ENCODE measurements at places on chromosomes 11 and 22. TPM values are rescaled to one million over a fixed set of nuclear protein-coding genes. Genes with fewer than 3 reads are reported as not detected.

DNA sequence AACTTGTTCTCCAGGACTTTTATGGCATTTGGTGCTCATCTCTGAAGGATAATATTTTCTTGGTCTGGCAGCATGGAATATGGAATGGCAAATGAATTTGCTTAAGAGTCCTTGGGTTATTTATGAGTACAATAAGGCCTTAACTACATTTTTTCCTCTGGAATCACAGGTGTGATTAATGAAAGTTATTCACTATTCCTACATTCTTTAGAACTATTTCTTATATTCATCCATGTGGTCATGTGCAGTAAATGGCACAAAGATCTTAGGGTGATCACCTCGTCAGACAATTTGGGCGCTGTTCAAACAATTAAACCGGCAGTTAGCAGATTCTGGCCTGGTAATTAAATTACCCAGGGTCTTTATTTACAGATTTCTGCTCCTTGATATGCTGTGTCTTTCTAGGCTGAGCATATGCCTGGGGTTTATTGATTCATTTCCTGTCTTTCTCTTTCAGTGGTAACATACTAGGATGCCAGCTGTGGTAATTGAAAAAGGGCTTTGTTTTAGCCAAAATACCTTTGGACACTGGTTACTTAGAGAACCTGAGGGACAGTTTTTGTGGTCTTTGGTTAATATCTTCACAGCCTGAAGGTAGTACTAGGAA, 31.6 kb downstream of the SIK2 start:
- DNase-seq: no peak

- DNase-seq: no peak
Observed at GRCh38 chr11:9726321-9727022, 62.6 kb downstream of the SWAP70 start.

GRCh38 chr11:58497951-58498350, 10.0 kb downstream of the OR5B21 start:
- no peak for DNase-seq

GRCh38 chr11:102361086-102362031, 14.3 kb downstream of the BIRC2 start:
- DNase-seq: no peak

DNA sequence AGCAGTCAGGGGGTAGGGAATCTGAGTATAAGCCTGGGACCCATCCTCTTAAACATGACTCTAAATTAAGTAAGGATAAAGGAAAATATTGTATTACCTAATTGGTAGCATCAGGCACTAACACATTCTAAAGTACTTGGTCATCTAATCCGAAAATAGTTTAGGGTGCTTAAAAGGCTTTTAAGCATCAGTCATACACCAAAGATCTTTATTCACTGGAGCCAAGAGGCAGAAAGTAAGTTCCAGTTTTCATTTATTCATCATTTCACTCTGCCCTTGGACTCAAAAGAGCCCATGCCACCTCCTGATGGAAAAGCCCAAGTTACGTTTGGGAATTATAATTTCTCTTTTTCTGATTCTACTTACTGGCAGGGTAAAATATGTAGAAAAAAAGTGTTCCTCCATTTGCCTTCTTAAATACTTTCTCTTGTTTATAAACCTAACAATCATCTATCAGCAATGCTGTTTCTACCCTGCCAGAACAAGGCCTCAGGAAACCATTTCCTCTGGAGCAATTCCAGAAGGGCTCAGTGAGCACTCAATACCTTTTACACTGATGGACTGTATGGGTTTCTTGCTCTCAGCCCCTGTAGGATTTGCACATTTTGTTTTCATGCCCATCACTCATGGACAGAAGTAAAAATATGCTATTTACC, 120.1 kb upstream of the SLC5A12 start:
- DNase-seq: no peak

DNA sequence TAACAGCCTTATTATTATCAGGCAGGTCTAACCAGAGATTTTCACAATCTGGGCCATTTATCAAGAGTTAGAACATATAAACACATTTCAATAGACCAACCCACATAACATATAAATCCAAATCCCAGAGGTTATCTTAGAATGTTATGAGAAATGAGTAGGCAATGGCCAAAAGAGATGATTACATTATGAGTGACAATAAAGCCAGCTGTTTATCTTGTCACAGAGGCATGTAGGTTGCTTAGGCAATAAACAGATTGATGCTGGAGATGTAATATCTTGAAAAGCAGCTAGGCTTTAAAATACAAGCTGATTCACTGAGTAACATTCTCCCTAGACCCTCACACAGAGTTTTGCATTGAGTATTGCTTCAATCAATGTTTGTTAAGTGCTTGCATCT, 148.5 kb upstream of the SESN3 start:
- no peak for DNase-seq

DNA sequence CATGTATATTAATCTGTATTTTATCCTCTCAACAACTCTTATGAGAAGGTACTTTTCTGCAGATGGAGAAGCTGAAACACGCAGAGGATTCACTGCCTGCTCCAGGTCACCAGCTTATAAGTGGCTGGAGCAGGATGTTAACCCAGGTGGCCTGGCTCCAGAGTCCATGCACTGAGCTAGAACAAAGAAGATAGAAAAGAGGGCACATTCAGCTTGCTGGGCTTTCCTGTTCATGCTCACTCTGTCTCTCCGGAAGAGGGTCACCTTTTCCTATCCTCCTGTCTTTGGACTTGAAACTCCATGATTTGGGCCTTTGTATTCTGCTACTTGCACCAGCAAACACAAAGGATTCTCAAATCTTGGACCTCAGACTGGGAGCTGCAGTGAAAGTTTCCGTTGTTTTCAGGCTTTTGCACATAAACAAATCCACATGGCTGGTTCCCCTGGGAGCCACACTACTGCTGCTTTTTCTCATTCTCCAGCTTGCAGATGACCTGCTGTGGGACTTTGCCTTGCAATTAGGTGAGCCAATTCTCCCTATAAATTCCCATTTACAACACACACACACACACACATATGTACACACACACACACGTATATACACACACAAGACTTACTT, 117.3 kb upstream of the GRK3 start:
- DNase-seq: no peak

DNA sequence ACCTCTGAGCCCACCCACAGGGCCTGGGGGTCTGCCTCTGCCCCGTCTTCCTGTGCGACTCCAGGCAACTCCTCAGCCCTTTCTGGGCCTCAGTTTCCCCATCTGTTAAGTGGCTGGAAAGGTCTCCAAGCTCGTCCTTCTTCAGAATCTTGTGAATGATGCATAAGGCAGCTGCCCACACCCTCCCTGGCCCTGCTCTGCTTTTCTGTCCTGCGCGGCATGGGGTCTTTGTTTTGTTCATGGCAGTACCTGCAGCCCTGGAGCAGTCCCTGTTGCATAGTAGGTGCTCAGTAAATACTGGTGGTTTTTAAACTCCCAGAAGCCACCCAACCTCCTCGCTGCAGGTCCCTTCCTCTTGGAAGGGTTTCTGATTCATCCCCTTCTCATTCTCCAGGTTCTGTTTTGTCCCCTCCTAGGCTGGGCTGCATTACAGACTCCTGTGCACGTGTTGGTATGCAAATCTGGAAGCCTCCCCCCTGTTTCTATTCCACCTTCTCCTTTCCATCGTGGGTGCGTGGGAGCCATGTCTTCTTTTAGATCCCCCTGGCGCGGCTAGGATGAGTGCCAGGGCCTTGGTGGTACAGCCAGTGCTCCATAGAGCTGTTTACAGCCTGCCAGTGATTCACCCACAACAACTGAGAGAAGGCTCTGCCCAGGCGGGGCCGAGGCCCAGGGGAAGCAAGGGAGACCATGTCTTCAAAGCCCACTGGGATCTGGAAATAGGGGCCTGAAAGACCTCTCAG, 19.3 kb upstream of the SYT7 start:
- no peak for DNase-seq

- no peak for DNase-seq
Observed at GRCh38 chr22:19060356-19061009, 61.7 kb downstream of the DGCR2 start.

- DNase-seq: no peak
Observed at GRCh38 chr11:118082880-118083552, 3.7 kb downstream of the SMIM35 start.

DNA sequence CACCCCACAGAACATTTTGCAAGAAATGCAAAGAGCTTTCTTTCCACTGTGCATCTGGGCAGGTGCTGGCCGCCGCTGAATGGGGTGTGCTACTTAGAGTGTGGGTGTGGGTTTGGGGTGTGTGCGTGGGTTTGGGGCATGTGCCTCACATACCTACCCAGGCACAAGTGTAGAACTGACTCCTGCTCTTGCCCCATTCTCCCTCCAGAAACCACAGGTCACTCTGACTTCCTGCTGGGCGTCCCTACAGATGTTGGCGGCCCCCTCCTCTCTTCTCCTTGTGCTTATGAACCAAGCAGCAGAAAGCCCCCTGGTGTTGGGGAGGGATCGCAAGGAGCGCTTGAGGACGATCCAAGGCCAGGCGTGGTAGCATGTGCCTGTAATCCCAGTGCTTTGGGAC, 63.9 kb downstream of the GRIK4 start:
- no peak for DNase-seq

DNA sequence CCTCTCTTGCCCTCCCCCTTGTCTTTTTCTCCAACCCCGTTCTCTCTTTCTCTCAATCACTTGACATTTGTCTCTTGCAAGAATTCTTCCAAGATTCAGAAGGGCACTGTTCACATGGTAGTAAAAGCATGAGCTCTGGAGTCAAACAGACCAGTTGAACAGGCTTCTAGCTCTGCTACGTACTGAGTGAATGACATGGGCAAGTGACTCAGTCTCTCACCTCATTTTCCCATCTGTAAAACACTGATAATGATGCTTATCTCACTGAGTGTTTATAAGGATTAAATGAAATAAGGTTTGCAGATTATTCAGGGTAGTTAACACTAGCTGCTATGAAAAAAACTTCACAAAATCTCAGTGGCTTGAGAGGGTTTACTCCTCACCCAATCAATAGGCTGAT, 5.9 kb upstream of the IL10RA start:
- DNase-seq: no peak

GRCh38 chr11:35550374-35551036, 25.1 kb upstream of the PAMR1 start:
- no peak for DNase-seq

- no peak for DNase-seq
Observed at GRCh38 chr22:26941896-26942636, 284.7 kb downstream of the MIAT start.

DNA sequence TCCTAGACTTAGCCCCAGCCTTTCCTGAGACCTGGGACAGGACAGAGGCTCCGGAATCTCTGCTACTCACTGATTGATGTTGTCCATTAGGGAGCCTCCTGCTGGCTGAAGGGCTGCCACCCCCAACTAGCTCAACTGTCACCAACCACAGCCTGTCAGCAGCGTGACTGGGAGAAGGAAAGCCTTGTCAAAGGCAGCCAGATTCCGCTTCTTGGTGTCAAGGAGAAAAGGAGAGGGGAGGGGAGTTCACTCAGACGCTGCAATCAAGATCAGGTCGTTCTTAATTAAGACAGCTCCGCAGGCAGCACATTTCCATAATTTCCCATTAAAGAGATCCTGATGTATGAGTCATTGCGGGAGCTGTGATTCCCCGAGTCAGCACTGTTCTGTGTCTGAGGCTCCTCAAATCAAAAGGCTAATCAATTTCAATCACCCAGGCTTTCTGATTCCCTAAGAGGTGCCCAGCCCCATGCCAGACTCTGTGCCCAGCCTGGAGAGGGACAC, 152.8 kb upstream of the ZBED5 start:
- DNase-seq: peak; percentile 28

DNA sequence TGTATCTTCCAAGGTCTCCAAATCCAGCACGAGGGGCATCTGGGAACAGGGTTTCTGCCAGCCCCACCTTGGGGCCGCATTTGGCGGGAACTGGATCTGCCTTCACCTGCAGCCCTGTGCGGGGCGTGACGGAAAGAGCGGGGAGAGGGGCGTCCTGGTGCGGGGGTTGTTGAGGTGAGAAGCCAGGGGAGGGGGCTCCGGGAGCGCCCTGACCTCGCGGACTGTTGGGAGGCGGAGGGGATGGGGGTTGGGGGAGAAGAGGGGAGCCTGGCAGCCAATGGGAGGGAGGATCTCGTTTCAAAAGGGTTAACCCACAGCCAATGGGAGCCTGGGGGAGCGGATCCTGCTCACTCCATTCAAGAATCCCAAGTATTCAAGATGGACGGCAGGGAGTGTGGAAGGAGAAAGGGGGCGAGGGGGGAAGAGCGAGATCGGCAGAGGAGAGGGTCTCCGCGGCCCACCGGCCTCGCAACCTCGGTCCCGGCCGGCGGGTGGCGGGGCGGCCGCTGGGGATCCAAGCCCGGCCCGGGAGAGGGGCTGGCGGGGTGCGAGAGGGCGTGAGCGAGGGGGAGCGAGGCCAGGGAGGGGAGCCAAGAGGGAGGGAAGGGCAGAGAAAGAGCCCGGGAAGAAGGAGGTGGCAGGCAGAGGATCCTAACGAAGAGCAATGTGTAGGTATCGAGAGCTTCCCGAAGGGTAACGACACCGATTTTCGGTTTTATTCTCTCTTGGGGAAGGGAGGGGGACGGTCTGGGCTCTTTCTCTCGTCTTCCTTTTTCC, 11.5 kb downstream of the YPEL4 start:
- DNase-seq: no peak

GRCh38 chr11:76322540-76322939, 58.4 kb downstream of the THAP12 start:
- DNase-seq: no peak

- DNase-seq: peak; percentile 75
Observed at GRCh38 chr22:23849009-23850006, 8.4 kb upstream of the SLC2A11 start.

DNA sequence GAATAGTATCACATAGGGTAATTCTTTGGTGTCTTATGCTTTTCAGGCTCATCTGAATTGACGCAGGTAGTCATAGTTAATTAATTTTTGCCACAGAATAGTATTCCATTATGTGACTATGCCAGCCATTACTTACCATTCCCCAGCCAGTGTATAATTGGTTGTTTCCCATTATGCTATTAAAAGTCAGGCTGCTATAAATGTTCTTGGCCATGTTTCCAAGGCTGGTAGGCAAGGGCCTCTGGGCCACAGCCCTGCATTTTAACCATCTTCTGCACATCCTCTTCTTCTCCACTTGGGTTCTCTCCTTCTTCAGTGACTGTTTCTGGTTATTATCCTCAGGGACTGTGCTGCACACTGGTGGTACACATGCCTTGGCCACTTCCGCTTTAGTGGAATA, 190.9 kb downstream of the ADAMTS15 start:
- DNase-seq: no peak

CECR2 gene
- 5.1 TPM for total RNA-seq

TANGO2 gene
- total RNA-seq: 56.7 TPM

PES1 gene
- 74.7 TPM for total RNA-seq

SEPTIN5 gene
- total RNA-seq: 24.5 TPM

OR51E2 gene
- total RNA-seq: not detected

OR8G1 gene
- total RNA-seq: not detected

CRYBB3 gene
- total RNA-seq: not detected

HEPHL1 gene
- not detected for total RNA-seq

MRGPRF gene
- 41.3 TPM for total RNA-seq

CCDC88B gene
- total RNA-seq: 16.8 TPM

DEPDC7 gene
- total RNA-seq: 9.0 TPM

CARS1 gene
- 29.3 TPM for total RNA-seq

ACTN3 gene
- not detected for total RNA-seq

All from tibial nerve (tissue), 4 donors.